ENCODE measurements at places on chromosomes 4 and X. TPM values are rescaled to one million over a fixed set of nuclear protein-coding genes. Genes with fewer than 3 reads are reported as not detected.

Gene ETDA
- total RNA-seq = not detected

Gene STAP1
- 1.3 TPM for total RNA-seq

Gene ODAPH
- not detected for total RNA-seq

Gene TRIM75
- total RNA-seq = not detected

Gene ADGRG4
- total RNA-seq = not detected

Gene PFKFB1
- total RNA-seq = 0.24 TPM

Measured in K562 (cell line).